Stimulated activated CD4-positive, alpha-beta T cell treated with anti-CD3 and anti-CD28 coated beads, Interleukin-1b, Interleukin-23, amount 100 ng/mL, for 1 hour (primary cell): ENCODE measurements at places on chromosomes 3 and 15.
A peak's percentile ranks its signal among the peaks of the same experiment; 100 is the strongest.

- no peak for DNase-seq
Observed at GRCh38 chr3:132205609-132206008, 111.6 kb upstream of the ACP3 start.

DNA sequence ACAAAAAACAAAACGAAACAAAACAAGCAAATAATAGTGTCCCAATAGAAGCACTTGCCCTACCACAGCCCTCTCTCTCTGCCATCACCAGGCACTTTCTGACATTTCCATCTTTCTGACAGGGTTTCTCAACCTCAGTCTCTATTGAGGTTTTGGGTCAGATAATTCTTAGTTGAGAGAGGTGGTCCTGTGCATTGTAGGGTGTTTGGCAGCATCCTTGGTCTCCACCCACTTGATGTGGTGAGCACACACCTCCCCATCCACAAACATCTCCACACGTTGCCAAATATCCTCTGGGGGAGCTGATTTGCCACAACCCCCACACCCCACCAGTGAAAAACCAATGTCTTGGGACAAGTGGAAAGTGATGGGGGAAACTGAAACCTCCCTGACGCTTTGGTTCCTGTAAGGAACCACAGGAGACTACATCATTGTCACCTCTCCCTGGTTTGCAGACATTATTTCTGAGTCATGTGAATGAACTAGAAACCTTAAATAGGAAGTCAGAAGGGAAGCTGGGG, 733.7 kb upstream of the CFAP20DC start:
- no peak for DNase-seq

GRCh38 chr3:158659454-158660237, 12.8 kb downstream of the LXN start:
- peak; percentile 16 for DNase-seq

DNA sequence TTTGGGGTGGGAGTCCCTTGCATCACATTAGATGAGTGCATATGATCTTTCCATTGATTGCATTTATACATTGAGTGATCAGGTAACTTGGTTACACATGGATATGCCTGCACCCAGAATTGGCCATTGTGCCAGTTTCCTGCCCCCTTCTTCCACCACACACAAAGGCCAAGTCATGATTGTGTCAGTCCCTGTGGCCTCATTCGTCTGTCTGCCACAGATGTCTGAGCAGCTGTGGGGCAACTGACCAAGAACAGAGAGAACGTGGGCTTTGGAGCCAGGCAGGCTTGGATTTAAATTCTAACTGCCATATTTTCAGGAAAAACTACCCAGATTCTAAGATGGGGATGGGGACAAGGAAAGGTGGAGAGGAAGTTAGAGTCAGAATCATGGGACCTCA, 27.0 kb downstream of the CCNL1 start:
- no peak for DNase-seq

DNA sequence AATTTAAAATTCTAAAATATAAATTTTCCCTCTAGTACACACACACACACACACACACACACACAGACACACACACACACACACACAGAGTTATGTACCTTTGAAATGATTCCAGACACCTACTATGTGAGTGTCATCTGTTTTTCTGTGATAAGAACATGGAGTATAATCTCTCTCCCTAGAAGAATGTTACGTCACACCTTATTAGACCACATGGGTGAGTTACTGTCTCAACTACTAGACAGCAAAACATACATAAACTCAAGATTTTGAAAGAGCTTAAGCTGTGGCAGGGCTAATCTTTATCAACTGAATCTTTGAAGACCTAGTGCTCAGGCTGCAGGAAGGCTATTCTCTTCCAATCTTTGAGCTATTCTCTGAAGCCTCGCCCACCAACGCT, 385.9 kb upstream of the BCHE start:
- DNase-seq: no peak

DNA sequence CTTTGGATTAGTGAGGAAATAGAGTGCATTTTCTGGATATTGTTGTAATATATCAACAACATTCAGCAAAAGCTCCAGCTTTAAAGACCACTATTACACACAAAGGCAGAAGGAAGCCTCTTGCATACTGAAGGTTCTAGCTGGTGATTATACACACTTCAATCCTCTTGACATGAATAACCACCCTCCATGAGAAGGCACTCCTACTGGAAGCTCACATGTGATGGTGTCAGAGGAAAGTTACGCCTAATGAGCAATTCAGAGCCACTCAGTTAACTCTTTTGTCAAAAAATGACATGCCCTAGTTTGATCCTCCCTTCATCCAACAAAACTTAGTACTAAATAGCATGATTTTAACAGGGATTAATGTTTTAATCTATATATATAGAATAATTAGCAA, 124.6 kb upstream of the LYSMD4 start:
- DNase-seq: no peak

- no peak for DNase-seq
Observed at GRCh38 chr3:43238801-43239200, 47.5 kb upstream of the SNRK start.

DNA sequence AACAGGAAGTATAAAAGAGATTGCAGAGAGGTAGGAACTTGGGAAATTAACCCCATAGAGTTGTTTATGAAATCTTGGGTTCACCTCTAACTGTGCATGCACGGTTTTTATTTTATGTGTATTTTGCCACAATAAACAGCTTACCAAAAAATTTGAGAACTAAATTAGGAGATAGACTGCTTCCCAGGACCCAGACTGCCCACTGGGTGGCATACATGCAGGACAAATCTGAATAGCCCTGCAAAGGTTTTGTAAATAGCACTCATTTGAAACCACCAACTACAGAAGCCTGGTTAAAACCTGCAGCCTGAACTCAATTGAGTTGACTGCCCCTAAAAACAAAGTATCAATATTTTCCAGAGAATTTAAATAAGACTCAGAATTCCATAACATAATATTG, 96.4 kb upstream of the SLCO2A1 start:
- DNase-seq: no peak

GRCh38 chr3:72320095-72320954, 527.9 kb downstream of the SHQ1 start:
- no peak for DNase-seq

GRCh38 chr15:37701230-37701629, 233.2 kb upstream of the TMCO5A start:
- no peak for DNase-seq

DNA sequence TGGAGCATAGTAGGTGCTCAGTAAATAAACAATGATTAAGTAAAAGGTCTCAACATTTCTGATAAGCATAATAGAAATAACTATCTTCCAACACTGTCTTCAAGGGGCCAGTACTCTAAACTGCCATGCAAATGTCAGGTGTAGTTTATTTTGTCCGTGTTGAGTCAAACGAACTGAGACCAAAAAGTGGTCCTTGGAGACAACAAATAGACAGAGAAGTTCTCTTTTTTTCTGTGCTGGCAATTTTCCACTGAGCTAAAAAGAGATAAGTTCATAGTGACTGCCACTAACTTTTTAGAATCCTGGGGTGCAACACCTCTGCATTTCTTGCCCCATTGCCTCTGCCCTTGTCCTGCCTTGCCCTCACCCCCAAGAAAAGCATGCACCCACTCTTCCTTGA, 14.7 kb upstream of the MBNL1 start:
- no peak for DNase-seq

DNA sequence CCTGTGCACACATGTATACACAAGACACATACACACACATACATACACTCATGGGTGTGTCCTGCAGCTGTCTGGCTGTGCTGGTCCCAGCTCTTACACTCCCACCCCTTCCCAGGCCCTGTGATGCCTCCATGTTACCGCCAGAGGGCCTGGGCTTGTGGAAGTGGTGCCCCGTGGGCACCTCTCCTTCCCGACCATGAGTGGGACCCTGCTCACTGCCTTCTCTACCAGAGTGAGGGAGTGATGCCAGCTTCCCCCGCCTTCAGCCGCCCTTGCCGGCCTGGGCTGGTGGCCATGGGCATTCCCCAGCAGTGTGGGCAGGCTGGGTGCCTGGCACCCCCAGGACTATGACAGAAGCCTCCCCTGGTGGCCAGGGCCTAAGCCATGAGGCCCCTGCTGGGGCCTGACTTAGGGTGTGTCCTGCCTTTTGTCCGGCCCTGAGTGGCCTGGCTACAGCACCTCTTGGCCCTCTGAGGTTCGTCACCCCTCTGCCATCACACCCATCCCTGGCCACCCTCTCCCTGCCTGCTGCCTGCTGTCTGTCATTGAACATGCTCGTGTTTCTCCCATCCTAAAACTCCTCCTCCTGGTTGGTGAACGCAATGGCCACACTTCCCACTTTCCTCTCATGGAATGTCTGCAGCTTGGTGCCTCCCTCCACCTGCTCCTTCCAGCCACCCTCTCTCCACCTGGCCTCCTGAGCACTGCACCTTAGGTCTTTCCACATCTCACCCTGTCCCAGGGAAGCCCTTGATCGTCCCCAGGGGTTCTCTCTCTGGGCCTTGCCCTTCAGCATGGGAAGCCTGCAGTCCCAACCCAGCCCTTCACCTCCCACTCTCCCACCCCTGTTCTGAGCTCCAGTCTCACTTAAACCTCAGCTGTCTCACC, 14.6 kb downstream of the HDAC11 start:
- DNase-seq: no peak

- DNase-seq: no peak
Observed at GRCh38 chr3:194852831-194853508, 167.3 kb downstream of the FAM43A start.

- DNase-seq: no peak
Observed at GRCh38 chr3:141383555-141384129, 15.3 kb downstream of the ZBTB38 start.

DNA sequence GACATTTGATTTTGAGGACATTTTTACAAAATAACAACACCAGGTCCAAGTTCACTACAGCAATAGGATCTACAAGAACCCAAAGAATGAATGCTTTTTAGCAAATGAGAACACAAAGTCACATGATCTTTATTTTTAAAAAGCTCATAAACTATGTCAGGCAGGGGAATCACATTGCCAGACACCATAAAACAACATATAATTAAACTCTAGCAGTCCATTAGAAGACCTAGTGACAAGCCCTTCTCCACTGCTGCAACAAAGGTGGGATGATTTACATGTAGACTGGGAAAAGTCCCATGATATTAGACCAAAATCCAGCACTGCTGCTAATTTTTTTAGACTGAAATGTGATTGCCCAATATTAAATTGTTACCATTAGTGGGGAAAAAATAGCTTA, 92.6 kb downstream of the FHIT start:
- DNase-seq: no peak

DNA sequence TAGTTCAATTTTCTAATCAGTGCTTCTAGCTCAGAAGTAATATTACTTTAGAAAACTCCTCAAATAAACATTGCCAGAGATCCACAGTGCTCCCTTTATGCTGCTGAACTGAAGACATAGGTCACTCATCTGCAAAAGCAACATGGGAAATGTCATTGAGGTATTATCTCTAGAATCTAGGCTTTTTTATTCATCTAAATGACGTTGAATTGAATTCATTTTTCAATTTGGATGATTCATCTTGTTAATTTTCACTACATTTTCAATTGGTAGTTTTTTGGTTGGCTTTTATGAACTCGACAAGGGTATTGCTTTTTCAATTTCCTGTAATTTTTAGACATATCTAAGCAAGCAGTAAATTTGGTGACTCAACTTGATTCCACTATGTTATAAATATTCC, 275.4 kb downstream of the NFKBIZ start:
- DNase-seq: no peak

GRCh38 chr15:66630801-66631351, 65.1 kb upstream of the LCTL start:
- no peak for DNase-seq

GRCh38 chr15:81419332-81419943, 45.4 kb upstream of the TMC3 start:
- DNase-seq: no peak

DNA sequence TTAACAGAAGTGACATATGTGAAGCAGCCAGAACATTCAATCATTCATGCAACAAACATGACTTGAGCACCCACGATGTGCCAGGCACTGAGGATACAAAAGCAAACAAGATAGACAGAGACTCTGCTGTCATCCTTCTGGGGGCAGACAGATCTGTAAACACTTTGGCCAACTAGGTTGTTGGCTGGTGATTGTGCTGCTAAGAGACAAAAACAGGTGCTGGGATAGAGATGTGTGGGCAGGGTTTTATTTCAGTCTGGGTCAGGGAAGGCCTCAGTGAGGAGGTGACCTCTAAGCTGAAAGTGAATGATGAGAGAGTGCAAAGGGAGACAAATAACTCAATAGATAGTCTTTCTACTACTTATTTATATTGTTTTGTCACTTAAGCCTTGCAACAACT, 147.0 kb upstream of the VEPH1 start:
- DNase-seq: no peak

DNA sequence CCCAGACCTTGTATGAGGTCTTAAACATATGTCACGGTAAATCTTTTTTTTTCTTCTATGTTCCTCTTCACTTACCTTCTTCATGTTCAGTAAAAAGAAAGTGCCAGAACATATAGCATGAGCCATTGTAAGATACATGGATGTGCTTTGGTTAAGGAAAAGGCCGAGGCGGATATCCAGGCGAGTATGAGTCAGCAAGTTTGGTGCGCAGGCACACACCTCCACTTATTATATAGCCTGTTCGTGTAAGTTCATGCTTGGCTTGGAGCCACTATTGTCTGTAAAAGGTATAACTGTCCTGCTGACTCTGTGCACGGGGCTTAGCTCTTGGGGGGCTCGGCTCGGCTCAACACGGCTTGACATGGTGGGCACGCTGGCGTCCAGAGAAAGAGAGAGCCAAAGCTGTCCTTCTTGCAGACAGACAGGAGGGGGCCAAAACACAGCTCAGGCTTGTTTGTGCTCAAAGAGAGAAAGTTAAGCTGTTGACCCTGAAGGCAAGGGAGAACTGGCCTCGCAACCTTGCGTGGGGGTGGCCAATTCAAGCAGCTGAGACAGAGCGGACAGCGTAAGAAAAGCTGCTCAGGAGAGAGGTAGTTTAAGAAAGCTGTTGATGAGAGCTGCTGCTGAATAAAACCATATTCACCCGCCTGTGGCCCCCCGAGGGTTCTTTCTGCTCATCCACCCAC, 251.2 kb downstream of the SLC9A9 start:
- DNase-seq: no peak

DNA sequence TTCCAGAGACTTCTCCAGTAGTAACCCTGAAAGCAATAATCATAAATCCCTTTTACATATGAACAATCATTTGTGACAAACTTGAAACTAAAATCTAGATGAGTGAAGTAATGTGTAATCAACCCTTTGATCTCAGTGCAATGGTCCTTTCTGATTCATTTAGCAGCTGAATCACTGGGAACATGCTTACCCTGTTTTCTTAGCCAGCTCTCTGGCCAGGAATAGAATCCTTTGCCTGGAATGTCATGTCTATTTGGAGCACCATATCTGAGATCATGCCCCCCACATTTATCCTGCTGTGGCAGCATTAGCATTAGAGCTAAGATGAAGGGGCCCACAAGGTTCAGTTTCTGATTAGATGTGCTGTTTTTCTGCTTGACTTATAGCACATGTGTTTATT, 309.8 kb downstream of the OXSM start:
- DNase-seq: no peak

DNA sequence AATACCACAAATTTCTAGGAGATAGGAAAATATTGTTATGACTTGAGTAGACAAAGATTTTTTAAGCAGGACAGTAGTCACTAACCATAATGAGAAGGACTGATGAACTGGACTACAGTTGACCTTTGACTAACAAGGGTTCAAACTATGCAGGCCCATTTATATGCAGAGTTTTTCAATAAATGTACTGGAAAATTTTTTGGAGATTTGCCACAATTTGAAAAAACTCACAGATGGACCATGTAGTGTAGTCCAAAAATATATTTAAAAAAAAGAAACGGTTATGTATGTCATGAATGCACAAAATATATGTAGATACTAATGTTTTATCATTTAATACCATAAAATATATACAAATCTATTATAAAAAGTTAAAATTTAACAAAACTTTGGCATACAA, 151.8 kb downstream of the LRRN1 start:
- DNase-seq: no peak
